Stimulated activated CD4-positive, alpha-beta T cell treated with anti-CD3 and anti-CD28 coated beads, Interleukin-4, amount 100 ng/mL, for 24 hours (primary cell): ENCODE measurements at places on chromosomes 13 and 19.

DNA sequence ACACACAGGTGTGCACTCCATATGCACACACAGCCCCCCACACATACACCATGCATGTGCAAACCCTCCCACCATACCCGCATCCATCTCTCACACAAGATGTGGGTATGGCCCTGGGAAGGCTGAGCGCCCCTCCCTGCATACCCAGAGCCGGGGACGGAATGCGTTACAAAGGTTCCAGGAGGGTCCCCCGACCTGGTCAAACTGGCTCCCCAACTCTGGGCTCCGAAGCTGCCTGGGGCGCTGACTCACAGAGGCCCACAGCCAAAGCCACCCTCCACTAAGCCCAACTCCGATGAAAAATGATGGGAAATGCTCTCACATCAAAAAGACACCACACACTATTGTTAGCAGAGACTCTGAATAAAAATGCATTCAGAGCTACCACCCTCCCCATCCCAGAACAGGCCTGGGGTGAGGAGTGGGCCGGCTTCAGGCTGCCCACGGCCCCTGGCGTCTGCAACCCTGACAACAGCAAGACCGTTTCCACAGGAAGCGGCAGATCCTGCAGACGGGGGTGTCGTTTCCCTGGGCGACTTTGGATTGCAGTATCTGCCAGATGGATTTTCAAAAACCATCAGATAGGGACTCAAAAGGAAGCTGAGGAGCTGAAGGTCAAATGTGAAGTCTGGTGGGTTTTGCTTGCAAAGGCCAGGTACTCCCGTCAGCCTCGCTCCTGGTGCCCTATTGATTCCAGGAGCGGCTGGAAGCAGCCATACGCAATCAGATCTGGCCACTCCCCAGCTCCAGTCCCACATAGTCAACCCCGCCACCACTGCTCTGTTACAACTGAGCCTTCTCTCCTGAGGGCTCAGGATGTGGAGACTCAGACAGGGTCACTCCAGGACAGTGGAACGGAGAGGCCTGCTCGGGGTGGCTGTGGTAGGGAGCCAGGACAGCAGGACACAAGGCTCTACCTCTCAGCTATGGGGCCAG is 14.3 kb downstream of the PEPD start:
- DNase-seq = no peak

GRCh38 chr13:80923907-80924306 is 583.0 kb upstream of the SPRY2 start:
- DNase-seq = no peak

- DNase-seq = no peak
Measured at GRCh38 chr13:47069133-47069532, 172.3 kb upstream of the HTR2A start.

GRCh38 chr13:34156841-34157365 is 339.0 kb downstream of the RFC3 start:
- DNase-seq = peak; percentile 9

DNA sequence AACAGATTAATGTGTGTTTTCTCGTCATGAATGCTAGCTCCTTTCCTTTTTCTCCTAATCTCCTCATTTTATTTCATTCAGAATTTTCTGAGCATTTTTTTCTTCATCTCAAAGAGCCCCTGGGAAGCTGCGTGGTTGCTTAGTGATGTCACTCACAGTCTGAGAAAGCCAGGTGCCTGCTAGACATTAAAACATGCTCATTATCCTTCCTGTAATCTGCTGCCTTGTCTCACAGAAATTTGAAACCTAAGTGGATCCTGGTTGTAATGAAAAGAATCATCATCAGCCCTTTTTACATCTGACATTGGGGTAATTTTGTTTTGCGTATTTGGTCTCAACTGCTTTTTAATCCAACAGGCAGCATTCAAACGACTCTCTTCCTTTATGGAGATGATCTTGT is 108.2 kb upstream of the RNF113B start:
- no peak for DNase-seq

- DNase-seq = no peak
Measured at GRCh38 chr19:8116437-8117293, 32.7 kb downstream of the FBN3 start.

DNA sequence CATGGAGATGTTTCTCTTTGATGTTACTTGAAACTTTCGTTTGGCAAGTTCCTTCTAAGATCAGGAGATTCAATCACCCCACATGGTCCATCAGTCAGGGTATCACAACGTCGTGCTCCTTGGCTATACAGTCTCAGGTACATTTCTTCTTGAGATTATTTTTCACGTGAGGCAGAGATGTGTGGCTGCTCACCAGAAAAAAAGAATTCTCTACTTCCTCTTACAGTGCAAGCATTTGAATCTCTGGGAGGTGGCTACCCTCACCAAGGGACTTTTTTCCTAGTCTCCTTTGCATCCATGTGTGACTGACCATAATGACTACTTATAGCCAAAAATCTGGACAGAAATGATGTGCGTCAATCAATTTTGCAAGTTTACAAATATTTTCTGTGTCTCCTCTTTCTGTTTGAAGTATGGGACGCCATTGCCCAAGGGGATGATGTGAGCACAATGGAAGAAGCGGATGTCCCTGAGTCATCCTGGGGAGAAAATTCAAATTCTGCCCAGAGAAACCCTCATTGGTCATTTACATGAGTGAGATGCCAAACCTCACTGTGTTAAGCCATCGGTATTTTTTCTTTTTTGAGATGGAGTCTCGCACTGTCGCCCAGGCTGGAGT is 8.6 kb upstream of the LAIR2 start:
- no peak for DNase-seq

GRCh38 chr19:45409557-45409920 is 3.1 kb downstream of the POLR1G start:
- DNase-seq = no peak

DNA sequence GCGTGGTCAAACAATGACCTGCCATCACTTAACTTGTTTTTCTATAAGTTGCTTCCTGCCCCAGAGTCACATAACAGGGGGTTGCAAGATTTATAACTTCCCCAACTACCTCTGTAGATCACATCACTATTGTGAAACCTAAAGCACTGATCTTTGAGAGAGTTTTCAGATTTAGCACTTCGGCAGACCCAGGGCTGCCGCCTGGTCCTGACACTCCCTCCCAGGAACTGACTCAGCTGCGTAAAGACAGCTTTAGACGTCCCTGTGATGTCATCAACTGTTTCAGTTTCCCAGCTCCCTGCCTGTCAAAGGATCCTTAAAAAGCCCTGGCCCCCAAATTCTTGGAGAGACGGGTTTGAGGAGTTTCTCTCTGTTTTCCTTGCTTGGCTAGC is 33.3 kb downstream of the IGFL2 start:
- DNase-seq = no peak

DNA sequence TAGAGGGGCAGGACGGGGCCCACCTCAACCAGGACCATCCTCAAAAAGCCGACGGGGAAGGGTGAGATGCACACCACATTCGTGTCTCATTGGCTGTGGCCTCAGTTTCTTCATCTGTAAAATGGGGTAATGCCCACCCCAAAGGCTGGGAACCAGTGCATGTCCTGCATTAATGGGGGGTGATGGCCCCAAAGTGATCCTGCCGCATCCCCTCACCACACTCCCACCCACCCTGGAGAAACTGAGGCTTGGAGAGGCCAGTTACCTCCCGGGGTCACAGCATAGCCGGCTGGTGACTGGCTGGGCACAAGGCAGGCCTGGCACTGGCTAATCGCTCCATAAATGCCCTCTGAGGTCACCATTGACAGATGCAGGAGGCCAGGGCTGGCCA is 640 bp upstream of the MIDN start:
- DNase-seq = no peak

GRCh38 chr19:13748169-13748828 is 16.0 kb upstream of the MRI1 start:
- DNase-seq = peak; percentile 6

DNA sequence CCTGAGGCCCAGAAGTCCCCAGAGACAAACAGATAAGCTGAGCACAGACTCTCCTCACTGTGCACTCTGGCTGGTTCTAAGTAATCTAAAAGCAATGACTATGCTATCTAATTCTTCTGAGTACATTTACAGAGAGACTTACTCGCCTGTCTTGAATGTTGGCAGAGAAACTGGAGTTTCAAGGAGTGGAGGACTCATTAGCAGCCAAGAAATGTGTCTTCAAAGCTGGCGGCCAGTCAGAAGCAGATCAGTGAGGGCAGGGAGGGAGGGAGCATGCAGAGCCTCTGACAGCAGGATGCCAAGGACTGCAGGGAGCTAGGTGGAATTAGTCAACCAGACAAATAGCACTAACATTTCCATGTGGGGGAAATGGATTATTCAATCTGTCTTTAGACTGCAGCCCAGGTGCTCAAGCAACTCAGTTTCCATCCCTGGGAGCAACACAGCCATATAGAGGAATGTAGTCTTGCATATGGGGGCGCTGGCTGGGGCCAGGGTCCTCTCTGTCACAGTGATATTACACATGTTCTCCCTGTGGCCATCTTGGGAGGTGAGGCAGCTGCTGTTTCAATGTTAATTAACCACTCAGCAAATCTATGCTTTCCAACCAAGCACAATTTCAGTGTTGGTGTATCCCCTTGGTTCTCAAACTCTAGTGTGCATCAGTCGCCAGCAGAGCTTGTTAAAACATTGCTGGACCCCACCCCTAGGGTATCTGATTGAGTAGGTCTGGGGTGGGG is 97.9 kb downstream of the CCNA1 start:
- DNase-seq = no peak

DNA sequence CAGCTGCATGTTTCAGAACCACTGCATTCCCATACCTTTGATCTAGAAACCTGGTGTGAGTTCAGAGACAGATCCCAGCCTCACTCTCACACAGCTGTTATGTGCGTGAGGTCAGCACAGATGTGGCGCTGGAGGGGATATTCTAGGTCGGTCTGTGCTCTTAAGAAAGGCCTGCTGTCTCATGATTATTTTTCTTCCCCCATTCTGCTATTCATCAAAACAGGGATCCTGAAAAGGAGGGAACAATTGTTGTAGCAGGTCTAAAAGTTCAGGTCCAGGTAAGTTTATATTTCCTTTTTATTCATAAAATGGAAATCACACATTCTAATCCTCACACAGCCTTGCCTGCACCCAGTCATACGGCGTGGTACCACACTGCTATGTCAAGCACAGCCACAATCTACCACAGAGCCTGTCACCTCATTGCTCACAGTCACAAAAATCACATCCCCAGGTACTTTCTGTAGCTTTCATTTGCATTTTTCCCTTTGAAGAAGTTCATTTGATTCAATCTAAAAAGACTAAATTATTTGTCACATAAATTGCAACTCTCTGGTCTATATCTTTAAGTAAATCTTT is 867 bp downstream of the ZNF546 start:
- DNase-seq = peak; percentile 37

DNA sequence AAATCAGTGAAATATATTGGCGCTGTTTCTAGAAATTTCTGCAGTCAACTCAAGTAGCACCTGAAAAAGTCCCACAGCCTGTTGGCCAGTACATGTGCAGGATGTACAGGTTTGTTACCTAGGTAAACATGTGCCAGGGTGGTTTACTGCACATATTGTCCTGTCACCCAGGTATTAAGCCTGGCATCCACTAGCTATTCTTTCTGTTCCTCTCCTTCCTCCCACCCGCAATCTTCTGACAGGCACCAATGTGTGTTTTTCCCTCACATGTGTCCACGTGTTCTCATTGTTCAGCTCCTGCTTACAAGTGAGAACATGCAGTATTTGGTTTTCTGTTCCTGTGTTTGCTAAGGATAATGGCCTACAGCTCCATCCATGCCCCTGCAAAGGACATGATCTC is 13.1 kb upstream of the SCEL start:
- DNase-seq = no peak

- no peak for DNase-seq
Measured at GRCh38 chr19:49356382-49356781, 5.8 kb downstream of the TEAD2 start.

DNA sequence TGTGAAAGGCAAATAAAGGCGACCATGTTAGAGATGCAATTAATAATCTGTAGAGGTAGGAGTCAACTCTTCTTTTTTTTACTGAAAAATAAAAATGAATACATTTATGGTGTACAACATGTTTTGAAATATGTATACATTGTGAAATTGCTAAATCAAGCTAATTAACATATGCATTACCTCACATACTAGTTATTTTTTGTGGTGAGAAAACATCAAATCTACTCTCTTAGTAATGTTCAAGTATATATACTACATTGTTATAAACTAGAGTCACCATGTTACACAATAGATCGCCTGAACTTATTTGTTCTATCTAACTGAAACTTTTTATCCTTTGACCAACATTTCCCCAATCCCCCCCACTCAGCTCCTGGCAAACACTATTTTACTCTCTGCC is 143.2 kb downstream of the POU4F1 start:
- DNase-seq = no peak

DNA sequence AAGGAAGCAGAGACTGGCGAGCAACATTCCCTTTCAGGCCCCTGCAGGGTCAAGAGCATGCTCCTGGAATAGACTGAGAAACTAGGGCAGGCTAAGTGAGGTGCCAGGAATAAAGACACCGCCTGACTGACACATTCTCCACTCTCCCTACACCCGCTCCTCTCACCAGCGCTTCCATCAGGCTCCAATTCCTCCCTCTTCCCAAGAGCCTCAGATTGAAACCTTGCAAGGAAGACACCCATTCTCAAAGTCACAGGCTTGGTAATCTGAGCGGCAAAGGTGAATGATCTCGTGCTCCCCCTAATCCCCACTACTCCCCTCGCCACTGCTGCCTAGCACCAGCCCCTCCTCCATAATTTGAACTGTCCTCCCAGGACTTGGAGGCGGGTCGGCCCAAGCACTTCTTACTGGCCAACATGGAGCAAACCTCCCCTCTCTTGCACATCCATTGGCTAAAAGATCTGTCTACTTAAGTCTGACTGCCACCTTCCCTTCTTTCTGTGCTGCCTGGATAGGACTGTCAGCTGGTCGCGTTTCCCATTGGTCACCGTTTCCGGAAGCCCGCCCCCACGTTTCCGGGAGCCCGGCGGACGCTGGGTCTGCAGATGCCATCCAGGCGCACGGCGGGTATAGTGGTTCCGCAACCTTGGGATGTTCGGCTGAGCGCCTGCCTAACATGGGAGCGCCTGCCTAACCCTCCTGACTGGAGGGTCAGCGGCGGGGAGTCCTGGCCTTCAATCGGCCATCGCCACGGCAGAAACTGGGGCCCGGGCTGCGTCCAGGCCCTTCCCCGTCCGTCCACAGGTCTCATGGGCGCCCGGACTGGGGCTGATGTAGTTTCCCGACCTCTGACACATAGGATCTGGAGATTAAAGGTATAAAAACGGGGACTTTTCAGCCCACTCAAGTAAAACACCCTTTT is 33.6 kb downstream of the ZNF383 start:
- DNase-seq = peak; percentile 25

GRCh38 chr13:30623392-30623791 is 5.7 kb downstream of the USPL1 start:
- DNase-seq = no peak
